Type B pancreatic cell (in vitro differentiated cells): ENCODE measurements at places on chromosomes 12 and 14.

DNA sequence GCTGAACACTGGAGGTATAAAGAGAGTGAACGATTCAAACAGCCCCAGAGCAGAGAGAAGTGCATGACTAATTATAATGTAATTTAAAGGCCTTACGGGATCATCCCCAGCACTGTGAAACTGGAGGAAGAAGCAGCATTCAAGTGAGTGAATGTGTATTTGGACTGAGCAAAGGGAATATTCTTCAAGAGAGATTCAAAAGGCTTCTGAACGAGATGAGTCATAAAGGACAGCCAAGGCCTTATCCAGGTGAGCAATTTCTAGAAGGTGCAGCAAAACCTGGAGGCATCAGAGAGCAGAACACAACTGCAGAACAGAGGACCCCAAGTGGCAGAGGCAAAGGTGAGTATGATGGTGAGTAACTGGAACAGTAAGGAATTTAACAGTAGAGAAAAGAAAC, 127.2 kb downstream of the BCAT1 start:
- DNase-seq, result no peak

GRCh38 chr14:104803280-104803911, 2.5 kb downstream of the ZBTB42 start:
- DNase-seq, result no peak

- no peak for DNase-seq
These were observed 172.2 kb upstream of the ATP2B1 start for GRCh38 chr12:89880690-89881350.

- no peak for DNase-seq
These were observed 101.5 kb downstream of the KICS2 start for GRCh38 chr12:64120568-64120967.

DNA sequence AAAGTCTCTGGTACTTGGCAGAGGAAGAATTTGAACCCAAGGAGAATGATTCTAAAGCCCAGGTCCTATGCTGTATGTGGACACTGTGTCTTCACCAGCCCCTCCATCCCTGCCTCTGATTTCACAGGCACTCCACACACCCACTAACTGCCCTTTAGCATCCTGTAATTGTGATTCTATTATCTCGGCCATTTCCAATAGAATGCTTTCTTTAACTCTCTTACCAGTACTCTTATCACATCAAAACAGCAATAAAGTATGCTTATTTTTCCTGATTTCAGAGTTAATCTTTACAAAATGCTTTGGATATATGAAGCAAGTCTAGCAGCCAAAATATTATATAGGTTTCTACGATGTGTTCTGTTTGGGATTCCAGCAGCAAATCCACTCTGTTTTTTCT, 37.9 kb upstream of the BTG1 start:
- no peak for DNase-seq

DNA sequence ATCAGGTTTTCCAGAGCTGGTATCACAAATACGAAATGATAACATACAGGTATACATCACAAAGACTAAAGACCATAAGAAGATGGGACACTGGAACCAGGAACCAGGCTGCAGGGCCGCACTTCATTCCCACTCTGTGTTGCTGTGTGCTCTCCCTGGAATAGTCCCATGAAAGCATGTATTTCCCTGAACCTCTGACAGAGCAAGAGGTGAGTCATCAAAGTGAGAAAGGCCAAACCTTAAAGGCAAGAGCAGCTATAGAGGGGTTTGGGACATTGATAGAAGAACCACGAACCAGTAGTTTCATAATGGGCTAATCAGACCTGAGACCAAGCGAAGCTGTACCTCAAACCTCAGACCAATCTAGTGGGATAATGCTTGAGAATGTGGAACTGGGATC, 283.0 kb upstream of the PRKD1 start:
- no peak for DNase-seq

- DNase-seq, result no peak
These were observed 426.2 kb downstream of the BCAT1 start for GRCh38 chr12:24522736-24523135.
